Pons (tissue), 1 donor: ENCODE measurements at places on chromosomes 16 and 17.

DNA sequence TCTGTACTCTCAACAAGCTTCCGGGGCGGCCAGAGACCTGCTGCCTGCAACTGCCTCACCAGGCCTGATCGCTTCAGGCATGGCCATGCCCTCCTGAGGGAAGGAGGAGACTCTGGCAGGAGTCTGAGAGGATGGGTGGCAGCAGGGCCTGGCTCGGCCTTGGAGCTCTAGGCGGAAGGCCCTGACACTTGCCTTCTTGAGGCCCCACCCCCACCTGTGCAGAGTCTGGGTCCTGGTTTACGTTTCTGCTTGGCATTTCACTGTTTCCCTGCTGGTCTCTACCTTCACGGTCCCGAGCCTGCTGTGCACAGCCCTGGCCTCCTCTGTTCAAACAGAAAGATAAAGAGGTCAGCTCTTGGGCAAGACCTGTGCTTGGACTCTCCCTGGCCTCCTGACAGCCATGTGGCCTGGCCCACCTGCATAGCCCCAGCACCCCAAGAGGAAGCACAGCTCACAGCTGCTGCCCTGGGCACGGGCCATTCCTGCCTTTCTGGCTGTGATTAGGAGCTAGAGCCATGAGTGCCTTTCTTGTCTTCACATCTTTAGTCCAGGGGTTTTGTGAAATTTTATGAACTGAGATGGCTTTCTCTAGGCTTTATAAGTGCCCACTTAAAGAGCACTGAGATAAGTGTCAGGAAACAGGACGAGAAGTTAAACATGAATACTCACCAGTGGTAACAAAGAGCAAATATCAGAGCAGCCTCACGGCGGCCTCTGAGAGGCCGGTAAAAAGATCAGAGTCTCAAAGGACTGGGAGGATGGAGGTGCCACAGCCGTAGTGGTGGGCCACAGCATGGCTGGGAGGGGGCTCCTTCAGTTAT is 25.6 kb upstream of the MTSS2 start:
- no peak for DNase-seq

GRCh38 chr16:4046221-4046620 is 70.0 kb downstream of the ADCY9 start:
- no peak for DNase-seq

- DNase-seq, result peak; percentile 63
Observed at GRCh38 chr17:49779739-49780231, 8.7 kb upstream of the KAT7 start.

GRCh38 chr17:61981323-61981722 is 53.5 kb upstream of the INTS2 start:
- no peak for DNase-seq

DNA sequence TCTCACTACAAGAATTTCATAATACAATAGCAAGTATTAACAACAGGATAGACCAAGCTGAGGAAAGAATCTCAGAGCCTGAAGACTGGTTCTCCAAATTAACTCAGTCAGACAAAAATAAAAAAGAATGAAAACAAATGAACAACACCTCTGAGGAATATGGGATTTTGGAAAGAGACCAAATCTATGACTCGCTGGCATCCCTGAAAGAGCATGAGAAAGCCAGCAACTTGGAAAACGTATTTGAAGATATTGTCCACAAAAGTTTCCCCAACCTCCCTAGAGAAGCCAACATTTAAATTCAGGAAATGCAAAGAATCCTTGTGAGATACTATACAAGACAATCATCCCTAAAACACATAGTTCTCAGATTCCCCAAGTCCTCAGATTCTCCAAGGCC is 20.9 kb downstream of the NLRP1 start:
- no peak for DNase-seq

DNA sequence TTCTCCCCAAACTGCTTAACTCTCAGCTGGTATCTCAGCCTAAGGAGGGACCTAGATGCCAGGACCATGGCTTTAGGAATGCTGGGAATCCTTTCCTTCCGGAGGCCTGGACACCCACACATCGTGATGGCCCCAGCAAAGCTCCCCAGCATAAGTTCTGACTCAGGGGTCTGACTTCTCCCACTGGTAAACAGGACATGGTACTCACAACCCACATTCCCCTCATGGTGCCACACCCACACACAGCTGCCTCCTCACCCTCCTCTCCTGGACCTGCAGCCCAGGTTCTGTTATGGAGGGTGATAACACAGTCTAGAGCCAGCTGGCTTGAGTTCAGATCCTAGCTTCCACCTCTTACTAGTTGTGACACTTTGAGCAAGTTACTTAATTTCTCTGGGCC is 719 bp upstream of the RNF227 start:
- DNase-seq, result no peak

- DNase-seq, result no peak
Observed at GRCh38 chr17:73801455-73802100, 157.3 kb upstream of the SDK2 start.

DNA sequence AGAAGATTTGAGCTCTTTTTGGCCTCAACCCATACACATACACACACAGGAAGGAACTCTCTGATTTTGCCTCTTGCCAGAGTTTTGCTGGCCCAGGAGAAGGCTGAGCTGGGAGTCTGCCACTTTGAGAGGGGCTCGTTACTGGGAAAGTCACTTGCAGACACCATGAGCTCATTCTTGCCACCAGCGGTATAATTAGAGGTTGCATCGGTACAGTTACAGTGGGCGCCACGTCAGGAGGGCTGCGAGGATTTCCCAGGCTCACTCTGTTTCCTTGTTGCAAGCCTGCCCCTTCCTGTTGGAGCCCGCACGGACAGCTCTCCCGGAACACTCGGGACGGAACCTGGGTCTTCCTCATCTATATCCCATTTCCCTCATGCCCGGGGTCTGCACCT is 3.1 kb upstream of the SDK2 start:
- no peak for DNase-seq

- no peak for DNase-seq
Observed at GRCh38 chr17:69508814-69509213, 94.3 kb downstream of the MAP2K6 start.

DNA sequence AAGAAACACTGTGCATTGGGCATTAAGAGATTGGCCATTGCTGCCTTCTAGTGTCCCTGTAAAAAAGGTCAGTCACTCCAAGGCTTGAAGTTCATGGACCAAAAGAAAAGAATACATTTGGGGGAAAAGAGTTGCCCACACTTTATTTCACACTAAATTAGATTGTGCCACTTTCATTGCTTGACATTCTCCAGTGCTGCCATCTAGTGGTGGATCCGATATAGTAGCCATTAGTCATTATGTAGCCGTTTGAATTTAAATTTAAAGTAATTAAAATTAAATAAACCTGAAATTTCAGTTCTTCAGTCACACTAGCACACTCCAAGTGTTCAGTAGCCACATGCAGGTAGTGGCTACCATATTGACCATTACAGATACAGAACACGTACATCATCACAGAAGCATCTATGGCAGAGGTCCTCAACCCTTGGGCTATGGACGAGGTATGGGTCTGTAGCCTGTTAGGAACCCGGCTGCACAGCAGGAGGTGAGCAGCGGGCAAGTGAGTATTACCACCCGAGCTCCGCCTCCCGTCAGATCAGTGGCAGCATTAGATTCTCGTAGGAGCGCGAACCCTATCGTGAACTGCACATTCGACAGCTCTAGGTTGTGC is 21.9 kb upstream of the CDH5 start:
- peak; percentile 64 for DNase-seq

- DNase-seq, result no peak
Observed at GRCh38 chr16:17803625-17804410, 333.1 kb upstream of the XYLT1 start.

GRCh38 chr17:55458287-55458900 is 36.8 kb upstream of the MMD start:
- no peak for DNase-seq

- DNase-seq, result no peak
Observed at GRCh38 chr16:69319826-69320739, 8.9 kb downstream of the VPS4A start.

DNA sequence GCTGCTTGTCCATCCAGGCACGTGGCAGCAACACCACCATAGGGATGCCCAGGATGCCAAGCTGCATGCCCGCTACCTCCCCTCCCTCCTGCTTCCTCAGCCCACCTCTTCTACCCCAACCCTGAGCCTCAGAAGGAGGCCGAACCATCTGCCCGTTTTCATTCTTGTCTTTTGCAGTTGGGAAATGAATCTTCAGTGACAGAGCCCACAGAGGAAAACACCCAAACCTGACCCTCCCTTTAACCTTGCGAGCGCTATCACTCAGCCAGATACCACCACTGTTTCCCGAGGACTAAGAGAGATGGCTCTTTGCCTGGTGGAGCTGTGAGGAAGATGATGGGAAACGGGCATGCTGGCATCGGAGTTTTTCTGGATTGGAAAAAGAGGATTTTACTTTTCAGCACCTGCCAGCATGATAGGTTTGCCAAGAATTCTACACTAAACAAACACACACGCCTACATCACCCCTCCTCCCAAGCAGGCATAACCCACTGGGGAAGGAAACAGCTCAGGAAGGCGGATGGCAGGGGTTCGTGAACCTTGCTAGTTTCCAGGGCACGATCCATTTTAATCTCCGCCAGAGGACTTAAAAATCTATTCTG is 457.4 kb downstream of the SLC39A11 start:
- DNase-seq, result no peak
